Activated CD4-positive, alpha-beta T cell treated with anti-CD3 and anti-CD28 coated beads, Interleukin-2, amount 50 U/mL, for 24 hours (primary cell): ENCODE measurements at places on chromosomes 11 and 22.

- no peak for DNase-seq
Observed at GRCh38 chr11:65399845-65400244, 13.4 kb downstream of the FRMD8 start.

DNA sequence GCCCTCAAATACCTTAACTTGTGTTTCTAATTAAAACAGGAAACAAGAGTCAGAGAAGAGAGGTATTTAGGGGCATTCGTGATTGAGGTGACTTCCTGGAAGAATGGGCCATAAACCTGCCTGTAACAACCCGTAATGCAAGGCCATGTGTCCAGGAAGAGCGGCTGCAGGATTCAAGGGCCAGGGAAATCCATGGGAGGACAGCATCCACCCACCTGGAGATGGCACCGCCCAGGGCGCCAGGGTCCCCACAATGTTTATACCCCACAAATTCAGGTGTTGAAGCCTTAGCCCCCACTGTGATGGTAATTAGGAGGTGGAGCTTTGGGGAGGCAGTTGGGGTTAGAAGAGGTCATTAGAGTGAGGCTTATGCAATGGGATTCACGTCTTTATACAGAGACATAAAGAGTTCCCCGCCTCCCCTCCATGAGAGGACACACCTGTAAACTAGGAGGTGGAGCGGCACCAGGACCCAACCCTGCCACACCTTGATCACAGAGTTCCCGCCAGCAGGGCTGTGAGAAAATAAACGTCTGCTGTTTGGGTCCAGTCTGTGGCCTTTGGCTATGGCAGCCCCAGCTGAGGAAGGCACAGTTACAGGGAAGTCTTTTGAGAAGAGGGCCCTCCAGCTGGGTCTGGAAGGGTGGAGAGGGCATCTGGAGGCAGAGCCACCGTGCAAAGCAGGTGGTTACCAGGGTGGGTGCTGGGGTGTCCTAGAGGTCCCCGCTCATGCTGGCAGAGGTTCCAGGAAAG, 1394.3 kb downstream of the TBC1D22A start:
- DNase-seq = no peak

- no peak for DNase-seq
Observed at GRCh38 chr22:49571326-49571725, 256.3 kb downstream of the BRD1 start.

- DNase-seq = no peak
Observed at GRCh38 chr11:105181100-105181499, 41.5 kb upstream of the CARD18 start.

- DNase-seq = no peak
Observed at GRCh38 chr11:75066061-75066460, 30.6 kb downstream of the OR2AT4 start.

- DNase-seq = no peak
Observed at GRCh38 chr22:27982630-27983180, 63.6 kb upstream of the PITPNB start.

DNA sequence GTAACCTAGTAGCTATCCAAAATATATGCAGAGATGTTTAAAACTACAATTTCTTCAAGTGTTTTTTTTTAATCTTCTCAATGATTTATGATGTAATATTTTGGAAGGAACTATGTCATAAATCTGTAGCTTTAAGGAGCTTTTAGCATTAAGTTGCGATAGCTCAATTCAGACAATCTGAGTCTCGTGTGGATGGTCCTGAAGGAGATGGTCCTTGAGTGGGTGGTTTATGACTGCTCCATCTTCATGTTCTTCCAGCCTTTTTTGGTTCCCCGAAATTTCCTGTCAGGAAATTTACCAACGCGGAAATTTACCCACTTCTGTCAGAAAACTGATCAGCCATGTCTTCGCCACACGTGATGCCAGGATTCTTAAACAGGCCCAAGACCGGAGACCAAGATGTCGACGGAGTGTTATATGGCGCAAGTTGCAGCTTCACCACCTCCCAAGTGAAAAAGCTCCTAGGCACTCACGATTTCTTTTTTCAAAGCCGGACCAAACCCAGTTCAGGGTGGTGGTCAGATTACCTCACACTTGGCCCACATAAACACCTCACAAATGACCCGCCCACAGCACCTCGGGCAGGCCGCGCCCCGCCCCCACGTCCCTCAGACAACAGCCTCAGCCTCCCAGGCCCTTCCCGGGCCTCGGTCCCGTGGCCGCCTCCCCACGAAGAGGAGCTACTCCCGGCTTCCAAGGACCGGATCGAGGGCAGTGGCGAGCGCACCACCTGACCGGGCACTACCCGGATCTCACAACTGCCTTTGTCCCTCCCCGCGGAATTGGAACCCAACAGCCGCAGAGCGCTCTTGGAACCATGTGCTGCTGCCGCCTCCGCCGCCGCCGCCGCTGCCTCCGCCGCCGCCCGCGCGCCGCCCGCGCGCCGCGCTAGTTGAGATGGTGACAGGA, at the start of gene MORC2:
Gene MORC2, minus strand, starts transcription at position 760 of the 909 bp plus-strand sequence. CDS start 885 bp downstream, outside the sequence.
- DNase-seq = no peak

DNA sequence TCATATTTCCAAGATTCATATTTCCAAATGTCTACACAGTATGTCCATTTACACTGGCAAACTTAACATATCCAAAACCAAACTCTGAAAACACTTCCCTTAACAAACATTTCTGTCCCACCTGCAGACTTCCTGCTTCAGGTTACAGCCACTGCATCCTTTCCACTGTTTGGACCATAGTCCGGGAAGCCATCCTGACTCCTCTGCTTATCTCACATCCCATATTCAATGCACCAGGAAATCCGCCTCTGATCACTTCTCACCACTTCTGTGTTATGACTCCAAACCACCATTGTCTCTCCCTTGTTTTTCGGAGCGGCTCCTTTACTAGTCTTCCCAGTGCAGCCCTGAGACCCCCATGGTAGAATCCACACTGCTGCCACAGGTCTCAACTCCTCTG, 30.1 kb downstream of the HIRA start:
- no peak for DNase-seq

DNA sequence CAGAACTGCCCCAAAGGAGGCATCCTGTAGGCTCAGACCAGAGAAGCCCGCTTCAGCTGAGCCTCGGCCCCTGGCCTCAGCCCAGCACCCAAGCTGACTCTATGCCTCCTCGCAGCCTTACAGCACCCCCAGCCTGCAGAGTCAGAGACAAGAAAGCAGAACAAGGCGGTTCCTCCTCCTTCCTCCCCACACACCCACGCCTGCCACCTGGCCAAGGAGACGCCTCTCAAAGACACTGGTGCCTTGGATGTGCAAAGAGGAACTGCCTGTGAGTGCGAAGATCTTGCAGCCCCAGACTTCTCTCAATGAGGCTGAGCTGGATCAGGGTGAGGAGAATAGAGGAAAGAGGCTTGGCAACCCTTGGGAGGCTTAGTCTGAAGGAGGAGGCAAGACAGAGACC, 60.2 kb downstream of the PDE2A start:
- no peak for DNase-seq

DNA sequence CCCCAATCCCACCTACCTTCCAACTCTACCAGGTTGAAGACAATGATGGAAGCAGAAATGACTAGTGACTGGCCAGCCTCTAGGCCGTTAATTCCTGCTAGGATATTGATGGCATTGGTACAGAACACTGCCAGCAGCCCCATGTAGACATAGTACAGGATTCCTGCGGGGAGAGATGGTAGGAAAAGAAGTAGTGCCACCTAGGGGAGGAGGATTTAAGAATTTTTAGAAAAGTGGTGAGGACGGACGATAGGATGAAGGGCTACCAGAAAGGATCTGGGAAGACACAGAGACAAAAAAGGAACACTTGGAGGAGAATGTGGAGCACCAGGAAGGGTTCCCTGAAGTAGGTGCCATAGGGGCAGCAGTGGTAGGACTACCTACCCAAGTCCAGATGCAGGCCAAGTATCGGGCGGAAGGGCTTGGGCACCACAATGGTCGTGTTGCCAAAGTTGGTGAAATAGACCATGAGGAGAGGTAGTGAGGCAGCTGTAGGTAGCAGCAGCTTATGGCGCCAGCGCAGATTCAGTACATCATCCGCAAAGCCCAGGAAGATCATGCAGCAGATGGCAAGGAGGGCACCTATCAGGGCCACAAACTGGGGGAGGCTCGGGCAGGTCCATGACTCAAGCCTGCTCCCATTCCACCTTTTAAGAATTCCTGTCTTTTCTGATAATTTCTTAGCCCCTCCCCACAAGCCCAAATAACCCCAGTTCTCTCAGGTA, 1.2 kb downstream of the DPAGT1 start:
- DNase-seq = no peak

GRCh38 chr11:68659158-68659921, 25.0 kb upstream of the GAL start:
- DNase-seq = no peak

DNA sequence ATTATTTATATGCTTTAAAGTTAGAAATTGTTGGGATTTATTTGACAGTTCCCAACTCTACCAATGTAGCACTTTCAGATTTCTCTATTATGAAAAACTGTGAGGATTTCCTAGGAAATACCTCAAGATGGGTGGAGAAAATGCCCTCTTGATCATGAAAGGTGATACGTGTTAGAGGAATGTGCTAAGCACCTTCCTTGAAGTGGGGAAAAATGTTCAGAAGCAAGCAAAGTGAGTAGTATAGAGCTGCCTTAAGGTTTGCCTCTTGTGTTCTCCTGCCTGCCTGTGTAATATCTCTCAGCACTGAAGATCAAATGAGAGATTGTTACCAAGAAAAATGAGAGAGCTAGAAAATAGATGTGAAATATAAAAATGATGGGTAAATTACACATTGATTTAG, 58.2 kb downstream of the YAP1 start:
- DNase-seq = no peak

DNA sequence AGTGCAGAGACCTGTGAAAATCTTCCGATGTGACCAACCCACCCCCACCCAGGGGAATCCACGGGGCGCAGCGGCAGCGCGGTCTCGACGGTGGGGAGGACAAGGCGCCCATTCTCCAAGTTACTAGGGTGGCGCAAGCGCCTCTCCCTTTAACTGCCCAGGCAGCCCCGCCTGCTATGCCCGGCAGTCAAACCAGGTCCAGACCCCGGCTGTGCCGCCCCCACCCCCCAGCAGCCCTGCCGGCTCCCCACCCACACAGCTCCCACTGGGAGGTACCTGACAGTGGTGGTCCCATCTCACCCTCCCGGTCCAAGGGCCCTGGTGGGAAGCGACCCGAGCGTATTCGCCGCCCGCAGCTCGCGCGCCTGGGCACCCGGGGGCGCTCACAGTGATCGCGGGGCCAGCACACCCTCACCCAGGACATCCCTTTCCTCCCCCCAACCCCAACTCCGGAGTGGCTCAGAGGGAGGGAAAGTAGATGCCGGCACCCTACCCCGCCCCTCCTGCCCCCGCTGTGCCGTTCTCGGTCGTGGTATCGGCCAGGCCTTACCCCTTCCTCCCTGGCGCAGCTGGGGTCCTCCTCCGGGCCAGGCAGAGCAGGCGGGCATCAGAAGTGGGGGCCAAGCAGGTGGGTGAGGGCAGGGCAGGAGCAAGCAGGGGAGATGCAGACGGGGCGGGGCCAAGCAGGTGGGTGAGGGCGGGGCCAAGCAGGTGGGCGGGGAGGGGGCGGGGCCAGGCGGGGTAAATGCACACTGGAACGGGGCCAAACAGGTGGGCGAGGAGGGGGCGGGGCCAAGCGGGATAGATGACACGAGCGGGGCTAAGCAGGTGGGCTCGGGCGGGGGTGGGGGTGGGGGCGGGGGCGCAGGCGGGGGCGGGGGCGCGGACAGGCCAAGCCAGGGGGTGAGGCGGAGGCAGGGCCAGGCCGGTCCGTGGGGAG, at the start of gene TRPM5:
Gene TRPM5, minus strand, starts transcription at position 634 of the 940 bp plus-strand sequence. CDS start 21,478 bp downstream, outside the sequence.
- DNase-seq = peak; percentile 69

DNA sequence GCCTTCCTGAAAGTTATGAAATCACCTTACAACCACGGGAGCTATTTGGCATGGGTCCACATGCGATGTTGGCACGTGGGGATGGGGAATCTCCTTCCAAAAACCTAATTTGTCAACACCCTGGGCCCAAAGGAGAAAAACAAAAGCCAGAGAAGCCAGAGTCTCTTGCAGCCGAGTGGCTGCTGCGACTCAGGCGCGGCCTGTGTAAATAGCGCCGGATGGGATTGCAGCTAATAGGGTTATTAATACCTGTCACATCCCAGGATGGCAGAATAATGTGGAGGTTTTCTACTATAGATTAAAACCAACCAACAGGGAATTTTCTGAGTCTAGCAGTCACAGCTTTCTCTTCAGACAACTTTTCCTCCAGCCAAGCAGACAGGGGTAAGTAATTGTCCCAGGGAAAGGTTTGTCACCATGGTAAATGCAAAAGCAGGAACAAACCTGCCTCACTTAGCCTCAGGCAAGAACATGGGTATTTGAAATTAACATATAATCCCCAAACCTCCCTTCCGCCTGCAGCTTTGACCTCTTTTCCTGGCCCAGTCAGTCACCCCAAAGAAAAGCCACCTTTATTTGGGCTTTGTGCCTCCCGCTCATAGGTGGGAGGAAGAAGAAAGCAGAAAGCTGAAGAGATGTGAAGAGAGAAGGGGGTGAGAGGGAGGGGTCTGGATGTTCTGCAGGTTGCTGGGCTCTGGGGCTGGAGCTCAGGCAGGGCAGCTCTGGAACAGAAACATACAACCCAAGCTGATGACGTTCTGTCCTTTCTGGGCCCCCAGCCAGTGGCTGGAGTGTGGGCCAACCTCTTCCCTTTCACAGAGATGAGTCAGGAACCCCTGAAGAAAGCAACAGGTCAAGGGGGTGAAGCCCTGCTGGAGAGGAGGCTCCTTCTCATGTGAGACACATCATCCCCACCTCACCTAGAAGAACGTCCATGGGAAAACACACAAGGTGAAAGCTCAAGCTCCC, 376.5 kb downstream of the NXPE2 start:
- DNase-seq = no peak

DNA sequence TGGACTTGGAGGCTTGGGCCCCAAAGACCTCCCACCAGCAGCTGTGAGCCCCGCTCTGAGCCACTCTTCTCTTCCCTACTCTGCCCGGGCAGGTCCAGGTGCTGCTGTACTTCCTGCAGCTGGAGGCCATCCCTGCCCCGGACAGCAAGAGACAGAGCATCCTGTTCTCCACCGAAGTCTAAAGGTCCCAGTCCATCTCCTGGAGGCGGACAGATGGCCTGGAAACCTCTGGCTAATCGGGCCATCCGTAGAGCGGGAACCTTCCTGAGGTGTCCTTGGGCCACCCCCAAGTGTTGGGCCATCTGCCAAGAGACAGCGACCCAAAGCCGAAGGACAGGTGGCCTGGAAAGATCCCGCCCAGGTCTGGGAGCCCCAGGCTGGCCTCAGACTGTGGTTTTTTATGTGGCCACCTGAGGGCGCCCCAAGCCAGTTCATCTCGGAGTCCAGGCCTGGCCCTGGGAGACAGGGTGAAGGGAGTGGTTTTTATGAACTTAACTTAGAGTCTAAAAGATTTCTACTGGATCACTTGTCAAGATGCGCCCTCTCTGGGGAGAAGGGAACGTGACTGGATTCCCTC, 135.1 kb downstream of the BCR start:
- DNase-seq = peak; percentile 9
